ENCODE measurements at places on chromosomes 3 and 15. TPM values are rescaled to one million over a fixed set of nuclear protein-coding genes. Genes with fewer than 3 reads are reported as not detected.
A peak's percentile ranks its signal among the peaks of the same experiment; 100 is the strongest.

SOX14 gene
- total RNA-seq: not detected

MASP1 gene
- not detected for total RNA-seq

RPL22L1 gene
- total RNA-seq: 277 TPM

ESYT3 gene
- total RNA-seq: 0.12 TPM

ERICH6 gene
- total RNA-seq: not detected

GOLGA8N gene
- total RNA-seq: 0.49 TPM

DNA sequence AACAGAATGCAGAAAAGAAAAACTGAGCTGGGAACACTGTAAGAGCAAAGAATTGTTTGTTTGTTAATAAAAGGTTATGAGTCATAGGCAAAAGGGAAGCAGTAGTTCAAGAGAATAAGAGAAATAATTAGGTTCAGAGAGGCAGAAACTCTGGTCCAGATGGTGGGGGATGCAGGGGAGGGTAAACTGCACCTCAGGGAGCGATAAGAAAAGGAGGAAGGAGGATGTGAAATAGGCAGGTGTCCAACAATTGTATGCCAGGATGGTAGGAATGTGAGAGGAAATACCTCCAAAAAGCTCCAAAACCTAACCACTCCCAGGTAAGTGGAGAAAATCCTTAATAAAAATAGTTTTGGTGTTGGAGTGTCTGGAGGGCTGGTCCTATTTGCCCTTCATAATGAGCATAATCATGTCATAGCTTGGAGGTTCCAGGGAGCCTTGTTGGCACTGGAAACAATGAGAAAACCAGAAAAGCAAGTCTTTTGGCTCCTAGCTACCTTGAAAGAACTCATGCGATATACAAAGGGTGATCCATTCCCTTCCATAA lies 405.4 kb upstream of the TBL1XR1 start:
- DNase-seq: no peak

DNA sequence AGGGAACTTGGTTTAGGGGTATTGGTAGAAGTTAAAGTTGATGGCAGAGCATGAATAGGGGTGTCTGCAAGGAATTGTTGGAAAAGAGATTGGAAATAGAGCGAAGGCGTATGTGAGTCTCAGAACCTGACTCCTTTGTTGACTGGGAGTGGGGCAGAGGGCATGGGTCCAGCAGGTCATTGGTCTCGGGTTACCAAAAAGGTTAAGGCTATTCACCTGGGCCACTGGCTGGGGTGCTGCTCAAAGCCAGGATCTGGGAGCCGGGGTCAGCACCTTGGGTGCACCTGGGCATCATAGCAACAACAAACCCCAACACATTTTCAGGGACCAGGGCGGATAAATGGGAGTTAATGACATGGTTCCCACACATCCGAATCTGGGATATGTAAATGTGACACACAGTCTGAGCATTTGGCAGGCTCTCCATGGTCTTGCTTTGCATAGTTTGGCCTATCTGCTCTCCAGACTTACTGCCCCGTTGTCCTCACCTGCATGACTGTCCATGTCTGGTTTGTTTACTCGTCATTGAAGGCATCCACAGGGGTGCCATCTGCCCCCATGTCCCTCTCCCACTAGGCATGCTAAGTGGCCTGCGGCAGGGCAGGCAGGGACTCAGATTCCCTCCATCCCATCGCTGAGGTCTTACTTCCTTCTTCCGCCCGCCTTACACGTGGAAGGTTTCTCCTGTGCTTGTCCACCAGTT lies 10.1 kb downstream of the KLF13 start:
- DNase-seq: no peak

DNA sequence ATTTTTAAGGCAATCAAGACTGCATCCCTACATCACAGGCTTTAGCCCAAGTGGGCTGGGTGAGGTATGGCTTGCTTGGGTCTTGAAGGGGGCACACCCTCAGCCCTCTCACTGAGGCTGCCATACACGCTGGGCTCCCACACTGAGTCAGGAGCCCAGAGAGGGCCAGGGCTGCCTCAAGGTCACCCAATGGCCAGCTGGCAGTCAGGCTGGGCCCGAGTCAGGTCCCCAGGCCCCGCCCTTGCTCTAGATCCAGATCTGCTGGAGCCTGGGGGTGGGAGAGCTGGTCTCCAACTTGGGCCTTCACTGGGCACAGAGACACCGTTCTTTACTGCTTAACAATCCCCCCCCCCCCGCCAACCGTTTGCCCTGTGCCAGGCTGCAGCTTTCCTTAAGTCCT lies 88.1 kb downstream of the IQSEC1 start:
- DNase-seq: no peak

GRCh38 chr3:23800731-23801130 lies 5.0 kb upstream of the UBE2E1 start:
- DNase-seq: peak; percentile 44

DNA sequence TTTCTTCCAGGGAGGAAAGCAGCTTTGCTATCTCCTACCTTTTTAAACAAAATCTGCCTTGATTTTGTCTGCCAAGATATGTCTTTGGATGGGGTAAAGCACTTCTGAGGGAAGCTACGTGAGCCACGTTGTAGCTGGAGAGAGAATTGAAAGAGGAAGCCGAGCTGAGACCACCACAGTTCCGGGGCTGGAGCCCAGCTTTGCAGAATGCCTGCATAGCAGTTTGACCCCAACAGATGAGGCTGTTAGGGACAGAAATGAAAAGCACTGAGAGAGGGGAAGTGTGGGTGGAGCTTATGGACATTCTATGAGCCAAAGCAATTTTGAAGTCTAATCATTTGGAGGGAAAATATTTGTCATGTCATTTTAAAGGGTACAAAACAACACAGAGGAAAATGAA lies 45.4 kb downstream of the LIPC start:
- no peak for DNase-seq

DNA sequence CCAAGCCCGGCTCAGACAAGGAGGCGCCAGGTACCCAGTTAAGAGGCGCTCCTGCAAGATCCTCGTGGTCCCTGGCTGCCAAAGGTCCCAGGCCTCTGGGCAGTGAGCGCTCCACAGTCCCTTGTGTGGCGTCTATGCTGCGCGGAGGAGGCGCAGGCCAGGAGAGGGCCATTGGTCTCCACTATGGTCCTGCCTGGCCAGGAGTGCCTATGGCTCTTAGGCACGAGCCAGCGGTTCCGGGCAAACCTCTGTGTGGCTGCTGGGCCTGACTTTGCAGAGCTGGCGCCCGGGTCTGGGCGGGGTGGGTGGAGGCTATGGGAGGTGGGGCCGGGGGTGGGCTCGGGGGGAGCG lies 660 bp upstream of the ADAMTSL3 start:
- DNase-seq: no peak

GRCh38 chr15:101562428-101563059 lies 73.0 kb upstream of the PCSK6 start:
- DNase-seq: no peak

DNA sequence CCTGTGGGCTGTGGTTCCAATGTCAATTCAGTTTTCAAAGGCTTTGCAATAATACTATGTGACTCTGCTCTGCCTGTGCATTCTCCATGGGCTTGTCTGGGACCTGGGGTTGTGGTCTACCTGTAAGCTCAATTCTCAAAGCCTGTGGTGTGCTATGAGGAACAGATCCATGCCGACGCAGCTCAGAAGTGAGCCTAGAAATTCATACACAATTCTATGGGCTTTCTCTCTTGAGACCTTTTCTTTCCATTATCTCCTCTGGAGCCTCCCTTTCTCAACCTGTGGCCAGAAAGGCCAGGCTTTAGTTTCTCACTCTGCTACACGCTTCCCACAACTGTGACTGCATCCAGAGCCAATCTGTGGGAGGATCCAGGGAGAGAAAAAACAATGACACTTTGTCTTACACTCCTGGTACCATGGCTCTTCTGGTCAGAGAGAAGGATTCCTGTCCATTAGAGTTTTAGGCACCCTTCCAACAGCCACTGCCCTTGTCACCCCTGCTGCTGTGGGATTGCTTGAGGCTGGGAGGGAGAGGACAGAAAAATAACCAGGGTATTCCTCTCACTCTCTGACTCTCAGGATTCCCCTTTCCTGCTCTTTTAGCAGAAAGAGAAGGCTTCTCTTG lies 34.1 kb upstream of the KLF13 start:
- peak; percentile 88 for DNase-seq

DNA sequence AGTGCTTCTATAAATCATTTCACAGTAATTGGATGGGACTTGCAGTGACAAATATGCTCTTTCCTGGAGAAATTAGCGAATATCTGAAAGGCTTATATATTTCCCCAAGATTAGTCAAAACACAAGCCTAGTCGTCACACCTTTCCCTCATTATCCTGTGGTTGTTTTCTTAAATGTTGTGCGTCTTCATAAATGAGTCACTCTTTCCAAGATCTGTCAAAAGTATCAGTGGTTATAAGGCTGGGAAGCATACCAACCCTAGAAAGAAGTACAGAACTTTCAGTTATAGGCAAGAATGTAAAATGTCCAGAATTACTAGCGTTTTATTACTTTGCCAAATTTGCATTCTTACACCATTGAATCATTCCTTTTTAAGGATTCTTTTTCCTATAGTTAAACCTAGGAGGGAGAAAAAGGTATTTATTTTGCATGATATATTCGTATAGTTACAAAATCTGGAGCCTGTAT lies 33.6 kb downstream of the TMEM212 start:
- DNase-seq: peak; percentile 91

DNA sequence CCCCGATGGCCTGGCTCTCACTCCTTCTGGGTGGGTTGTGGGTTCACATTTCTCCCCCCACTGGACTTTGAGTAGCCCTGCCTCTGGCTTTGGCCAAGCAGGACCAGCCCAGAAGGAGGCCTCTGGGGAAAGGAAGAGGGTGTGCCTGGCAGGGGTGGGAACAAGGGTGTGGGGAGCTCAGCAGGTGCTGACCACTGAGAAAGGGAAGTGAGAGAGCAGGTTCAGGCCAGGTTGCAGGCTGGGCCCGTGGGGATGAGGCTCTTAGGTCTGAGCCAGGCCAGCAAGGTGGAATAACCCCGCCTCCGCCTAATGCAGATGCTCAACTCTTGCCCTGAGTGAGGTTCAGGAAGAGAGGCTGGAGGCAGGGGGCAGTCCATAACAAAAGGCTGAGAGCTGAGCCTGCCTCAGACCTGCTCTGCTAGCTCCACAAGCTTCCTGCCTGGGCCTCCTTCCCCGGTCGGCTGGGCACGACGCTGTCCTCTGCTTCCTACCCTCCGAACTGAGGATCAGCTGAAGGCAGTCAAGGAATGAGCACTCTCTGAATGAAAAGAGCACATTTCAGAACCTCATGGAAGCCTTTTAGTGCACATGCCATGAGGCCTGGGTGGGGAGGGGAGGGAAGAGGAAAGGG lies 82.7 kb downstream of the TLE3 start:
- DNase-seq: no peak

- DNase-seq: peak; percentile 39
Observed at GRCh38 chr3:125375950-125376679, 990 bp upstream of the ZNF148 start.

- no peak for DNase-seq
Observed at GRCh38 chr3:182908471-182908870, 71.9 kb downstream of the DCUN1D1 start.

GRCh38 chr3:63047068-63047467 lies 171.9 kb upstream of the CADPS start:
- DNase-seq: no peak
